Motor neuron (in vitro differentiated cells): ENCODE measurements at places on chromosomes 13 and 19. TPM values are rescaled to one million over a fixed set of nuclear protein-coding genes. Genes with fewer than 3 reads are reported as not detected.

- ATAC-seq = no peak
Measured at GRCh38 chr13:89790696-89791095, 1556.8 kb upstream of the MIR17HG start.

GRCh38 chr19:44905437-44906160 is at the start of gene APOE:
Gene APOE, plus strand, starts transcription at chr19:44905796. Its CDS starts 829 bp downstream, at chr19:44906625.
- peak; percentile 50 for ATAC-seq

DNA sequence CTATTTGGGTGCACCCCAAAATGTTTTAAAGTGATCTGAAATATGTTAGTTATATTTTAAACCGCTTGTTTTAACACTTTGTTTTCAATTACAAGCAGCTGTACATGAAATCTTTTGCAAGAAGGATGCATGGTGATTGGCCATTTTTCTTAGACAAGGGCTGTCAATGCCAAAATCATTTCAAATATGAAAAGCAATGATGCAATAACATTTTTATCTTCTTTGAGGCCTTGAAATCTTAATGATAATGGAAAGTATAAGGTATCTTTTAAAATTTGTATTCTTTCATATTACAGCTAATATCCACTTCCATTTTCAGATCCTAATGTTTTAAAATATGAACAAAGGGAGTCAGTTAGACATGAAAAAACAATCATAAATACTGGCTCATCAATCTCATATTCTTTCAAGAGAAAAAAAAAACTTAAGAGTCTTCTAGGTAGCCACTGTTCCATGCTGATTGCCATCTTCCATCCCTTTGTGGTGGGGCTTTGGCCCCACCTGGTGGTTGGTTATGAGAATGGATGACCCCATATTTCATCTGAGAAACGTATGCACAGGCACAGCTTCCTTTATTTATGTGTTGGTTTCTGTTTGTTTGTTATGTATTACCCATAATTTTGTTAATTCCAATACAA is 330.3 kb upstream of the MIR17HG start:
- peak; percentile 93 for ATAC-seq

DNA sequence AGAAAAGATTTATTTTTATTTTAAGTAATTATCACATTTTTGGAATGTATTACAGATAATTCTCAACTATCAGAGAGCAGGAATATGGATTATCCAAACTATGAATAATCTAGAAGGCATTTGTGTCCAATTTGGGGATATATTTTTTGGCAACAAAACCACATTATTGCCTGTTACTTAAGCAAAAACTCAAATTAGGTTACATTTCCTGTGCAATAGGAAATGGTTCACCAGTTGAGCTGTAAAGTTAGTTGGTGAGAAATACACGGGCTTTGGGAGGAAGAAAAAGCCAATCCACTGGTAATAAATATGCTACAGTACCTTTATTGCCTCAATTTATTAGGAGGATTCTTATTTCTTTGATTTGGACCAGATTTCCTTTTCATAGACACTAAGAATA is 1075.2 kb downstream of the PCDH9 start:
- no peak for ATAC-seq

DNA sequence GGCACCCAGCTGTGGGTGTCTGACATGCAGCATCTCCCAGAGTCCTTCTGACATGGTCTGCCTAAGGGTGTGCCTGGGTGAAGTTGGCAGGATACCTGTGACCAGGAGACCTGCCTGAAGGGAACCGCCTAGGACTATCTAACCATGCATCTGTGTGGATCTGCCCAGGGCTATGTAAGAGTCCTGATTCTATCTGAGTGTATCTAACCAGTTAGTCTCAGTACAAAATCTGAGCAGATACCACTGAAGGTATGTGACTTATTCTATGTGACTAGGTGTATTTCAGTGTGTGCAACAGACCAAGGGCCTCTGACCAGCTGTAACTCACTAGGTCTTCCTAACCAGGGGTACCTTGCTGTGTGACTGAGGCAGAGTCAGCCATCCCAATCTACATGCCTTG is 28.2 kb upstream of the FBL start:
- no peak for ATAC-seq

GRCh38 chr13:101210774-101211173 is 205.5 kb downstream of the NALCN start:
- ATAC-seq = no peak

DNA sequence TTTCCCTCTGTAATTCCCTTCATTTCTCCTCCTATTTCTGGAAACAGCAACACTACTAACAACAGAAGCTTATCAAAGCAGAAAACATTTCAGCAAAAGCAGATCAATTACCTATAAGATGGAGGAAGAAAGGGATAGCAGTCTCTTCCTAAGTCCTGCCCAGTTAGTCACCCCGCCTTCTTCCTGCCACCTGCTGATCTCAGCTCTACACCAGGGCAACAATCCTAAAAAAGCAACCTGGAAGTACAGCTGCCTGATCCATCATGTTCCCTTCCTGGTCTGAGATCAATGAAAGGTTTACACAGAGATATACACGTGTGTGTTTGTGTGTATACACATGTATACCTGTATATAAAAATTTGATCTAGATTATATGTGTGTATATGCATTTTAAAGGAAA is 59.4 kb downstream of the TSC22D1 start:
- ATAC-seq = no peak

DNA sequence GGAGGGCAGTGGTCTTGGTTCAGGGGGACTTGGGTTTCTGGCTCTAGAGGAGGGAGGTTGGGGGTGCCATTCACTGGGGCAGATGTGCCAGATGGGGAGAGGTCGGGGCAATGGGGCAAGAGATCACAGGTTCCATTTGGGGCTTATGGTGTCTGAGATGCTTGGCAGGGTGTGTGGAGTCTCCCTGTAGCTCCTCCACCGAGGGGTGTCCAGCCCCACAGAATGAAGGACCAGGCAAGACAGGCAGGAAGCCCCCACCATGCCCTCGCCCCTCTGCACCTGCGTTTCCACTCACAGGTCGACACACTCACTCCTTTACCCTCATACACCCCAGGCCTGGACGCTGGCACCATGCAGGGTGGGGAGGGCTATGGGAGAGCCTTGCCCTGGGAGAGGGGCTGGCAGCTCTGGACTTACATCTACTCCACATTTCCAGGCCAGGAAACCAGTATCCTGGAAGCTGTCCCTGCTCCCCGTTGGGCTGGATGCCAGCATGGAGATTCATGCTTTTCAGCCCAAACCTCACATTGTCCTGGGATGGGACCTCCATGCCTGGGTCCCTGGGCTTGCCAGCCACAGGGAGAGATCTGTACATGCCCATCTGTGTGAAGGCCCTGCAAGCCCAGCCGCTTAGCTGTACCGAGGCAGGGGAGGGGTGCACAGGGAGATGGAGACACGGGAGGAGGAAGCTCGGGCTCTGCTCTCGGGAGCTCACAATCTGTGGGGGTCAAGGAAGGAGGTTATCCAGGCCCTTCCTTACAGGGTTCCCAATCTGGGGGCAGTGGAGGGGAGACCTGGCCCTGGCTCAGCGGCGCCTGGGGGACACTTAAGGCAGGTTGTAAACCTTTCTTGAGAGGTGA is 77.1 kb downstream of the CHST8 start:
- no peak for ATAC-seq

DNA sequence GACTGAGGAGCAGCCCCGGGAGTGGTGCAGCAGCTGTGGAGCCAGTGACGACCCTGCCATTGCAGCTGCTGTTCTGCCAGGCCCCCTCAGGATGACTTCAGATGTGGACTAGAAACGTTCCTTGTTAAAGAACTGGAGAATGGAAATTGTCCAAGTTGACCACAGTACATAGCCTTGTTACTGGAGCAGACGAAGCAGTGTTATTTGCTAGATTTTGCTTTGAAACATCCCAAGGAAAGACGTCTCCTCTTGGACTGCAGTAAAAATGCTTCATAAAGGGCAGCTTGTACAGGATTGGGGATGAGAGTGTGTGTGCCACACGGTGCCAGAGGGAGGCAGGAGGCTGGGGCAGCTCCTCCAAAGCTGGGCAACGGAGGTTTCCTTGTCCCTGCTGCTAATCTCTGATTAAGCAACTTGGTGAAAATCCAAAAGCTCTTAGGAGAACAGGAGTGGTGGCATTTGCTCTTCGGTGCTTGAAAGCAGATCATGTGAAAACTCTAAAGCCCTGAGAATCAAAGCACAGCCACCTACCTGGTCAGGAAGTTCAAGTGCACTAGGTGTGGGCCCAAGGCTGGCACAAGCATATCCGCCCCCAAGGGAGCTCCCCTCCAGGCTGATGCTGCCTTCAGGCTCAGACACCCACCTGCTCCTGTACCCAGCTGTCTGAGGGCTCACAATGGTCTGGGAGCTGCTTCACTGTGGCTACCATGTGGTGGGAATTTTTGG is 34.5 kb downstream of the SHISA2 start:
- no peak for ATAC-seq

GRCh38 chr13:110531671-110532083 is 29.8 kb downstream of the RAB20 start:
- ATAC-seq = no peak

DNA sequence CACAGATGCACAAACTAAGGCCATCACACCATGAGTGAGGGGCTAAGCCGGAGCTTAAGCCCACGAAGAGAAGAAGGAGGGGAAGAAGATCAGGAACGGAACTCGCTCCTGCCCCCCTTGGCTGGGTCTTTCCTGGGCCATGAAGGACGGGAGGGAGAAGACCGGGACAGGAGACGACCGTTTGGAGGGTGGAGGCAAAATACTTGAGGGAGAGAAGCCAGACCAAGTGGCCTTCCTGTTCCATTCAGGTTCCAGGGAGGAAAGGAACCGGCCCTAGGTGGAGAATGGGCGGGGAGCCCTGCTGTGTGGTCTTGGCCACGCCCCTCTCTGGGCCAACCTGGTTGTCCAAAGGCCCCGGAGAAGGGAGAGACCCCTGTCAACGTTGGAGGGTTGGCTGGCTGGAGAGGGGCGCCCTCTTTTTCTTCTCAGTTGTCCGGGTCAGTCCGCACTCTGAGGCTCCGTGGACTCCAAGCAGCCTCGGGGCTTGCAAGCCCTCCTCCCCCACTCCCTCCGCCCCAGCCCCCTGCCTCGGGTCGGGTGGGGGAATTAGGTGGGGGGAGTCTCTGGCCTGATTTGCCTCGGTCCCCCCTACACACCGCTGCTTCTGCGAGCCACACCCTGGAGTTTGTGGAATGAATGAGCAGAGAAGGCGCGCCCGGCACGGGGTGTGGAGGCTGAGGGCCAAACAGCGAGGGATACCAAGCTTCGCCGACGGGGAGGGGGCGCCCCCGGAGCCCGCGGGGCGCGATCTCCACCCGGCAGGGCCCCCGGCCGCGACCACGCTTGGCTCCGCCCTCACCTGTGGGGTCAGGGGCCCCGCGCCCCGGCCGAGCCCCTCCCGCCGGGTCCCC is 757 bp downstream of the FBN3 start:
- ATAC-seq = peak; percentile 86

DNA sequence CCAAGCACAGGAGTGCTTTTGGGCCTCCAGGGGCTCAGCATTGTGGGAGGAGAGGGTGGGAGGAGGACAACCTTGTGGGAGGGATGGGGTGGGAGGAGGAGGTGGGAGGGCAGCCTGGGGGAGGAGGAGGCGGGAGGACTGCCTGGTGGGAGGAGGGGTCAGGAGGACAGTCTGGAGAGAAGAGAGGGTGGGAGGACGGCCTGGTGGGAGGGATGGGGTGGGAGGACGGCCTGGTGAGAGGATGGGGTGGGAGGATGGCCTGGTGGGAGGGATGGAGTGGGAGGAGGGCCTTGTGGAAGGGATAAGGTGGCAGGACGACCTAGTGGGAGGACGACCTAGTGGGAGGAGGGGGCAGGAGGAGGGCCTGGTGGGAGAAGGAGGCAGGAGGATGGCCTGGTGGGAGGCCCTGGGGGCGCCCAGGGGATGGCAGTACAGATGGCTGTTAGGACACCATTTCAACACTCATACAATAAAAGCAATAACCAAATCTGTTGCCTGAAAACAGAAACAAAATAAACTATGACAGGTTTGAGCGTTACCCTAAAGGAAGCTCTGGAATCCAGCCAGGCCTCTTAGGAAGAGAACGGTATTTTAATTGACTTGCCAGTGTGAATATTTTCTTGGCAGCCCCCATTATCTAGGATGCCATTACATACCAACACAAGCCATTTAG is 63.7 kb downstream of the CRYL1 start:
- no peak for ATAC-seq

DNA sequence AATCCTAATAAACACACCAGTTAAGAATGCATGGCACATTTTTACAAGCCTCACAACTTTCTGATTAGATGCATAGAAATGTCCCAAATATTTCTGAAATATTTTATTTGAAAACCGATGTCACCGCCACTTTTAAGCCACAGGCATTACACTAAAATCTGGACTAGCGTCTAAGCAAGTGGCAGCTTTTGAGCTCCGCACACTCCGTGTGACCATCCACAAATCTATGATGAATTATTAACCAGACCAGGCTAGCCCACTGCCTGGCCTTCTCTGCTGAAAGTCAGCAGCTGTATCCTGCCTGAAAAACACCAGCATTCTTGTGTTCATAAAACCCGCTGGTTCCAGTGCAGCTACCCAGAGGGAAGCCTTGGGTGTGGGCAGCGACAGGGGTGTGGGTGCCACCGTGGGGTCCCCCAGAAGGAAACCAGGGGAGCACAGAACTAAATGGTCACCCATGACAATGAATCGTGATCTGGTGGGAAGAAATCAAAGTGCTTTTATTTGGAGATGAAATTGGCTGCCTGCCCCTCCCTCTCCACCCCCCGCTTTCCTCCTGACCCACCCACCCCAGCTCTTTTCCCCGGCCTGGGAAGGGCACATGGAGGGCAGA is 13.8 kb downstream of the RASA3 start:
- ATAC-seq = peak; percentile 59

GRCh38 chr19:14122924-14123323 is 5.4 kb upstream of the PRKACA start:
- no peak for ATAC-seq

GRCh38 chr19:47603706-47604565 is 5.0 kb upstream of the BICRA start:
- ATAC-seq = no peak

GRCh38 chr13:44474122-44474910 is 100.7 kb downstream of the SERP2 start:
- ATAC-seq = no peak

DNA sequence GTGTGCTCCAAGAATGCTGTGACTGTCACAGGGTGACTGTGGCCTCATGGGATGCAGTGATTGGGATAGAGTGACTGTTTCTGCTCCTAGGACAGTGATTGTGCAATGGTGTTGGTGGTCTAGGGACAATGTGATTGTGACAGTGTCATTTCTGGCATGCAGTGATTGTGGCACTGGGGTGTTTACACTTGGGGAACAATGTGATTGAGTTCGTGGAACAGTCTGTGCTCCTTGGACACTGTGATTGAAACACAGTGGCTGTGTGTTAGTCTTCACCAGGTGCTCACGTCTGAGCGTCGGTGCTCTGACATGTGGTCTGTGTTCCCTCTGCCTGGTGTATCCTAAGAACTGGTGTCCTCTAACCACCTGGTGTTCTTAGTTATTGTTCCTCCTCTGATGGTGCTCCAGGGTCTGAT is 1.7 kb downstream of the PDE4A start:
- ATAC-seq = no peak

- ATAC-seq = peak; percentile 79
Measured at GRCh38 chr13:100490692-100491091, 97.9 kb downstream of the GGACT start.

Gene C1QTNF9
- not detected in 2 replicates for total RNA-seq

Gene GPR183
- total RNA-seq = 1.2 TPM in 2 replicates

Gene ZNF221
- 8.6 and 9.8 TPM in 2 replicates for total RNA-seq

Gene TTC9B
- 0.79 and 1.6 TPM in 2 replicates for total RNA-seq

Gene C3
- total RNA-seq = 138 and 160 TPM in 2 replicates

Gene ZNF534
- total RNA-seq = 0.13 TPM in 1 of 2 replicates, not detected in the other

Gene CEACAM4
- 0.47 TPM in 1 of 2 replicates, not detected in the other for total RNA-seq

Gene GNG8
- not detected in 2 replicates for total RNA-seq

Gene GRK1
- total RNA-seq = 0.26 and 0.38 TPM in 2 replicates
